ENCODE measurements at places on chromosomes 16 and 17.

DNA sequence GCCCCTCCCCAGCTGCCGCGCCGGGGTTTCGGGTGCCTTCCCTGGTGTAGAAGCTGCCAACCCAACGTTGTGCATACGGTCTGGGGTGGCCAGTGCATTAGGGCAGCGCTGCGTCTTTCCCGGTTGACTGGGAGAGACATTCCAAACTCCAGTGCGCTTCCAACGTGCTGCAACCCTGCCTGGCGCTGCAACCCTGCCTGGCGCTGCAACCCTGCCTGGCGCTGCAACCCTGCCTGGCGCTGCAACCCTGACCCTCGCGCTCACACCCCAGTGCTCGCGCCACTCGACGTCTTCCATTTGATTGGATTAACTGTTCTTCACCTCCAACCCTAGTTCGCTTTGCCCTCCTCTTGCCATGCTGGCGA lies 488 bp upstream of the HAP1 start:
- DNase-seq = peak; percentile 39

GRCh38 chr17:40100419-40100668 lies at the start of gene NR1D1:
Gene NR1D1, minus strand, starts transcription at chr17:40100589. Its CDS starts 495 bp downstream, at chr17:40100094.
- DNase-seq = no peak

DNA sequence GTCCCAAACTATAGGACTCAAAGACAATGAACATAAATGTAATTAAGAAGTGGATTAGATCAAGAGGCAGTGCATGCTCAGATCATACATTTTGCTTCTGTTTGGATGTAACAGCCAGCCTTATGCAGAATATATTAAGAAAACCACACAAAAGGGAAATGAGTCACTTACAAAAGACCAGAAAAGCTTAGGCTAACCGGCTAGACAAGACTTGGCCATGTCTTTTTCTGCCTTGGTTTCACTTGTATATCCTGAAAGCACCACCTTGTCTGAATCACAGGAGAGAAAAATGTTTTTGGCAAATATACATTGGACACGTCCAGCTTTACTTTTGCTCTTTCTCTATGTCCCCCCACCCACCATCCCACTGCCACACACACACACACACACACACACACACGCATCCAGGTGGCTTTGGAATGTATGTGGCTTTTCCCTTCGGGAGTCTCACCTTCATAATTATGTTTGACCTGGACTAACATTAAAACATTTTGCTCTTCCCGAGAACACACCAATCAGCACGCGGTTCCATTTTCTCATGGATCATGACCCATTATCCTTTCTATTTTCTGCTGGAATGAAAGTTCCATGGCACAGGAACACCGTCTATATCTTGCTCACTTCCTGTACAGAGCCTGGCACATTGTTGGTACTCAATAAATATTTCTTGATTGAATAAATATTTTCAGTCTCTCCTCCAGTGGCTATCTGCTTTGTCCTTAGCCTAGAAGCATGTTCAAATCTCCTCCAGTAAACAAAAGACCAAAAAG lies 64.6 kb downstream of the CDK5R1 start:
- peak; percentile 67 for DNase-seq

- no peak for DNase-seq
Observed at GRCh38 chr16:61812251-61812650, 224.0 kb downstream of the CDH8 start.

DNA sequence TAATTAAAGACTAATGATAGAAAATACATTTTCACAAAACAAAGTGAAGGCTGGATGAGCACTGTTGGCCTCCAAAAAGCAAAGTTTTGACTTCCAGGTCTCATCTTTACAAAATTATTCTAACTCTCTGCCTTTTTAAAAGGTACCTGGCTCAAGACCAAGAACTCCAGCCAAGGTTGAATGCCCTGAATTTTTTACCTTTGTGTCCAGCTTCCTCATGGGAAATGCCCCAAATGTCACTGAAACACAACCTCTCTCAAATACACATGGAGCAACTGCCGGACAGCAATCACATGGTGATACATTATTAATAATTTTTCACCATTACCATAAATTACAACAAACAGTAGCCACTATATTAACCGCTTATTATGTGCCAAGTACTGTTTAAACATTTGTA lies 32.2 kb downstream of the ADAMTS18 start:
- no peak for DNase-seq

- DNase-seq = no peak
Observed at GRCh38 chr17:73750975-73751374, 106.7 kb upstream of the SDK2 start.

DNA sequence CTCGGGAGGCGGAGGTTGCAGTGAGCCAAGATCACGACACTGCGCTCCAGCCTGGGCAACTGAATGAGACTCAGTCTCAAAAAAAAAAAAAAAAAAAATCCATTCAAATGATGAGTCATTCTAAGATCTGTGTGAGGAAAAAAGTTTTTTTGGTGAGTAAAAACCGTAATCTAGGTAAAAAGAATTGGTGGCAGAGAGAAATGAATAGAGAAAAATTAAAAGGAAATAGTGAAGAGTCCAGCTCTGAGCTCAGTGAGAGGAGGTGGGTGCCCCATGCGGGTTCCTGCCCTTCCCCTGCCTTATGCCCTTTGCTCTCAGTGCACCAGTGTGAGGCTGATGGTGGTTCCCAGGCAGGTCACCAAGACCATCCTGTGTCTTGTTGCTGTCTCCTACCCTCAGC lies 20.9 kb downstream of the GAN start:
- no peak for DNase-seq

GRCh38 chr16:18852647-18853046 lies 51.3 kb upstream of the ARL6IP1 start:
- DNase-seq = no peak

GRCh38 chr17:48760411-48760810 lies 31.9 kb upstream of the HOXB13 start:
- DNase-seq = no peak

GRCh38 chr17:80930335-80931279 lies 61.0 kb upstream of the CHMP6 start:
- DNase-seq = no peak

DNA sequence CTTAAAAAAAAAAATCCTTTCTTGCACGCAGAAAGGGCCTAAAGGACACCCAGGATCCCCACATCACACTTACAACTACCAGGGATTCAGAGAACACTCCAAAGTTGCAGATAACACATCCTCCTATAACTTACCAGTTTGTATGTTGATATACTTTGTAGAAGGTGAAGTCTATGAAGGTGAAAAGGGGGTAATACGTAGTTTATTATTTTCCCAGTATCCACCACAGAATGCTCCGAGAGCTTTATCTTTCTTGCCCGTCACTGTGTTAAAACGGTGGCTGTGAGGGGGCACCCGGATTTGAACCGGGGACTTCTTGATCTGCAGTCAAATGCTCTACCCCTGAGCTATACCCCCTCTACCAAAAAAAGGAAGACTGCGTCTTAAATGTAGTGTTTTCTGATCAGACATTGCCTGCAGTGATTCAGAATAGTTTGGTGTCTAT lies 7.9 kb upstream of the RPL23 start:
- no peak for DNase-seq

DNA sequence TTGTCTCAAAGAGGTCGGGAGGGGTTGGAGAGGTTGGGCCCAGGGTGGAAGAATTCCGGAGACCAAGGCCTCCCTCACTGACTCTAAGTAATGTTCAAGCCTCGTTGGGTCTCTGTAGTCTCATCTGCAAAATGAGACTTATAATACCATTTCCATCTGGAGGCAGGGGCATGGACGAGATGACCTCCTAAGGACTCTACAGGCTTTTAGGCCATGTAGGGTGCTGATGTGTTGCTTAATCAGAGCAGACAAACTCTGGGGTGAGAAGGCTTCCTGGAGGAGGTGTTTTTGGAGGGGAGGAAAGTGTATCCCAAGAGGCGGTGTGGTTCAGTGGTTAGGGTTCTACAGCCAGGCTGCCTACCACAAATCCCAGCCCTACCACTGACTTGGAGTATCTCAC lies 3.1 kb downstream of the SPPL2C start:
- DNase-seq = no peak

GRCh38 chr17:30376621-30377452 lies 1.9 kb upstream of the CPD start:
- peak; percentile 49 for DNase-seq

- DNase-seq = no peak
Observed at GRCh38 chr17:28574526-28574925, 2.2 kb downstream of the ALDOC start.

GRCh38 chr16:10494343-10495030 lies 85.9 kb downstream of the EMP2 start:
- no peak for DNase-seq
